ENCODE measurements at places on chromosomes 1 and 21. TPM values are rescaled to one million over a fixed set of nuclear protein-coding genes. Genes with fewer than 3 reads are reported as not detected.
A peak's percentile ranks its signal among the peaks of the same experiment; 100 is the strongest.

- DNase-seq: peak; percentile 85
Observed at GRCh38 chr1:87151500-87152421, 176.9 kb upstream of the LMO4 start.

DNA sequence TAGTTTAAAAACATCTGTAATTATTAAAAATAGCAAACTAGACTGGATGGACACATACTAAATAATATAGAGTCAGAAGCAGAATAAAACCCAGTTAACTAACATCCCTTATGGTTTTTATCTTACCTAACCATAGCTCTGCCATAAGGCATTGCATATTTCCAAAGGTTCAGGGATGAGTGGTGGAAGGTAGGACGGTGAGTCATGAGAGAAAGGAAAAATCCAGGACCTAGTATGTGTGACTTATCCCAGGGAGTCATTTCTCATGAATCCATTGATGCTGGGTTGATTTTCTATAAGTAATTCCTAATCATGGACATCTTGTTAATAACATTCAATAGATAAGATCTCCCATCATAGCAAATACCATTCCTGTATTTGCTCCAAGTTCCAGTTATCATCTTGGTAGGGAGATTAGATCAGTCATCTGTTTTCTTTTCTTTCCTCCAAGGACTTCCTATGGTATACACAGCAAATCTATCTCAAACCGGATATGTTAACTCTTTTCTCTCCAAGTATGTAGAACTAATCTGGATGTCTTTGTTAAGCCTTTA, 490.7 kb upstream of the B3GALT2 start:
- DNase-seq: no peak

- peak; percentile 37 for DNase-seq
Observed at GRCh38 chr21:41778930-41779600, 12.2 kb upstream of the RIPK4 start.

DNA sequence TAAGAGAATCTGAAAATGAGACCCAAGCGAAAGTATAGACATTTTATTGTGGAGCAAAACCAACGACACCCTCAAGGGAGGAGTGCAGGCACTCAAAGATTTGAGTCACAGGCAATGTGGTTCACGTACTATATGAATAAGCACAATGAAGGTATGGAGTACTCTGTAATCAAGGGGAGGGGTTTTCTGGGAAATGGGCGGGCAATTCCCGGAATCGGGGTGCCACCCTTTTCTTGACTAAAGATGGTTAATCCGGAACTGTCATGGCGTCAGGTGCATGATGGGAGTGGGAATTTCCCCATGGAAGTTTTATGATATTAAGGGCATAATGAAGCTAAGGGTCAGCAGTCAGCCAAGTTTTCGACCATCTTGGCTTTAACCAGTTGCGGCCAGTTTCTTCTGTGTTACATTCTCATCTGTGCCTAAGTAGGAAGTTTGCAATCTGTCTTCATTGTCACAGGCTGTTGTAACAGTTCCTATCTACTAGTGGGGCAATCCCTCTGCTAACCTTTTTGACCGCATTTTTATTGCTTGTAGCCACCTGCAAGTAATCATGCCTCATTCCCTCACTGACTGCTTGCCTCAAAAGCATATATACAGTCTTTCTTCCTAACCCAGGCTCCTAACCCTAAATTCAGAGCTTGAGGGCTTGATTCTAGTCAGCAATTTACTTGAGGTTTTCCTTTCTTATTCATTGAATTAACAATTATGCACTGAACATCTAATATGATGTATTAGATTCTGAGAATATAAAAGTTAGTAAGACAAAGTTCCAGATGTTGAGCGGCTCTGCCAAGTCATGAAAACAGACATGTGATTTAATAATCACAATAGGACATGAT, 775 bp upstream of the AIM2 start:
- no peak for DNase-seq

DNA sequence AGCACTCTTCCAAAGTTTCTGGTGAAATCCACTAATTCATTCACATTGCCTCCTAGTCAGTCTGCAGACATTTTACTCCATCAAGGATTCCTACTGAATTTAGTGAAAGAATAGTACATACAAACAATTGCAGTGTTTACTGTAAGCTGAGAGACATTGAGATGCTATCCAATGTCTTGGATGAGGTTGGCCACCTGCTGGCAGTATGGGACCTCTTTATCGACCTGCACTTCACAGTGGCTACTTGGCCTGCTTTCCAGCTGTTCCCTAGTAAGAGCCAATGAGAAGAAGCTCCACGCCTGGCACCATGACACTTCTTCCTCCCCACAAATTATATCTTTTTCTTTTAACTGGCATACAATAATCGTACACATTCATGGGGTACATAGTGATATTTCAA, 51.5 kb upstream of the LRIF1 start:
- no peak for DNase-seq

FCRL5 gene
- total RNA-seq: 1.1 TPM

DNA sequence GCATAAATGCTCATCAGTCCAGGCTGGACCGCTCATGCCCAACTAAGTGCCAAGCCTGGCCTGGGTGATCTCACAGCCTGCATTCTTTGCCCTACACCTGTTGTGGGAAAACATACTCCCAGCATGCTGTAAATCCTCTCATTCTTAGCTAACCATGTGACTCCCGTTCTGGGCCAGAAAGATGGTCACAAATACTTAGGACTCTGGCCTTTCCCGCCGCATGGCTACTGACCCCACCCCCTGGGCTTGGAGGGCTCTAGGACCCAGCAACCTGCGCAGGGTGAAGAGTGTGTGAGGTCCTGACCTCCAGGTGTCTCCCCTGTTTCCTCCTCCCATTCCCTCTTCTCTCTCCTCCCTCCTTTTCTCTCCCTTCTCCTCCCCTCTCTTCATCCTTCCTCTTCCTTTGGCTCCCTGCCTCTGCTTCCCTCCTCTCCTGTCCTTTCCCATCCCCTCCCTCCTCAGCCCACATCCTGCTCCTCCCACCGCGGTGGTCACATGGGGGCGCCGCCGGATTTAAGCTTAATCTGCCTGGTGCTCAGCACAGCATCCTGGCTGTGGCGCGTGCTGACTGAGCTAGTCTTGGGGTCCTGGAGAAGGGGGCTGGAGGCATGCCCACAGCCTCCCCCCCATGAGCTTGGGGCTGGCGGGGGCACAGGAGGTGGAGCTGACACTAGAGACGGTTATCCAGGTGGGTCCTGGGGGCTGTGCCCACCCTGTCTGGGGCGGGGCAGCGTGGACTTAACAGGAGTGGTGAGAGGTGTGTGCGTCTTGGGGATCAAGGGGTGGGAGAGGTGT, at the start of gene CROCC:
CROCC (plus strand) TSS at position 541 of the 795 bp plus-strand sequence; CDS start at position 629, 88 bp downstream.
- DNase-seq: peak; percentile 52

DNA sequence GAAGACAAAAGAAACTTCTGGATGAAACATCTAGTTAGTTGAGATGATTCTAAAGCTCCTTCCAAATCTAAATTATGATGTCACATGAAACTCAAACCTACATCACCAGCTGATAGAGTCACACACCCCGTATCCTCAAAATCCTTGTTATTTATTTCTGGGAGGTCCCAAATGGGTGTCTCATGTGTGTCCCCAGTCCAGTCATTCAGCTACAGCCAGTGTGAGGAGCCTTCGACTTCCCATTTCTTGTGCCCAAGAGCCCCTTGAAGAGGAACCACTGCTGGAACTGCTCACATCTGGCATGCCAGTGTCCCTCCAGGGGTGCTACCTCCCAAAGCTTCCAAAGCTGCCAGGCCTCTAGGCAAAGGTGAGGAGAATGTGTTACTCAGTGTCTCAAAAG, 32.5 kb upstream of the KCNA3 start:
- no peak for DNase-seq

GRCh38 chr1:39337067-39337466, 132.6 kb downstream of the MACF1 start:
- DNase-seq: no peak

GRCh38 chr1:186753241-186753640, 73.0 kb upstream of the PTGS2 start:
- no peak for DNase-seq

- no peak for DNase-seq
Observed at GRCh38 chr1:20484519-20485462, 1.2 kb downstream of the CAMK2N1 start.

DNA sequence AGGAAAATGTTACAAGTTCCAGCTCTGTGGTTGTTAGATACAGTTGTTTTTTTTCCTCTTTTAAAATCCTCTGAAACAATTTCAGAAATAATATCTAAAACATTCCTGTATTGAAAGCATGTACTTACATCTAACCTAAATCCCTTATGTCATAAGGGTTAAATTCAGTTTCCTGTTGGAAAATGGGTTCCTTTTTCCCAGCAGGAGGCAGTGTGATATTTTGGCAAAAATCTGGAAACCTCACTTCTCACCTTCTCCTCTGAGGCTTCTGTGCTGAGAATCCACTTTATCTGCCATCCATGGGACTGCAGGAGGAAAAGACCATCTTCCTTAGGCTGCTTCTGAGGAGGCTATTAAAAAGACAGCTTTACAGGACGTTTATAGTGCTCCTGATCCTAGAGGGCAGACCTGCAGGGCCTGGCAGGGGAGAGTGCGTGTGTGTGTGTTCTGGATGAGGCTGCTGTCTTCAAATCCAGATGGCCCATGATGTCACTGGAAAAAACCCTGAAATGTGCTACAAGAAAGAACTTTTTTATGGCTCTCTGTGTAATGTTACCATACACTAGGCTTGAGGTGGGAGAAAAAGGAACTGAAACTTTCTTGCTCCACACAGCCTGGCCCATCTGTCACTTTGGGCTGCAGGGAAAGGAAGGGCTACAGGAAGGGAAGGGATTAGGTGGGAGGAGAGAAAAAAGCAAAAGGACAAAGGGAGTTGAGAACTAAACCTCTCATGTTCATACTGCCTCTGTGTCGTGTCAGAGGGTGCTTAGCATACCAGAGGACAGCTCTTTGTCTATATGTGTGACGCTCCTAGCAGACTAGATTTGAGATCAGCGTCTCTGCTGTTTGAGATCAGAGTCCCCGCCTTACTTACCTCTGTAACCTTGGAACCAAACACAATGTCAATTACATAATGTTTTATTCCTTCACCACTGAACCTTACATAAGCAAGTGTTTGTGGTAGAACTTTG, 379.2 kb upstream of the SPAG17 start:
- no peak for DNase-seq

HAO2 gene
- not detected for total RNA-seq

DNA sequence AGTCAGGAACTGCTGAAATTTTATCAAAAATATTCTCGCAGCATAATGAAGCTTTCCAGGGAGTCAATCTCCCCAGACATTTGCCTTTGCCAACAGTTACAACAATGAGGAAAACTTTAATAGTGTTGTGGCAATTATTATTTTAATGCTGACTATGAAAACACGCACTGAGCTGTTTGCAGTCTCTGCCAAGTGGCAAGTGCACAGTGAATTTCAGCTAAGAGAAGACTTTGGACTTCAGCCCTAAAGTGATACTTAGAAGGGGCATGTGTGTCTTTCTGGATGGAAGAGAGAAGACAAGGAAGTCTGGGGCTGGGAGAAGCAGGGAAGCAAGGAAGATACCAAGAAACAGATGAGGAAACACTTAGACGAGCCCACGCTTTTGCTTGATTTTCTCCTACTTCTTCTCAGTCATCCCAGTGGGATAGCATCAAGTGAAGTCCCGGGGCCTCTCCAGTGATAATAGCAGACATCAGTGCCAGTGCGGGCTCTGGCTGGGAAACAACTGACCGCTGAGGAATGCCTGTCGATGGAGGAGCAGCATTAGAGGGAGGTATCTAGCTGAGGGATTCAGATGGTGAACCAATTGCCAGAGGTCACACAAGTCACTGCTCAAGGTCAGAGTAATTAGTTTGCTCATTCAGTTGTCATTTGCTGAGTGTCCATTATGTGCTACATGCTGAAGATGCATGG, 196.3 kb downstream of the TTLL7 start:
- DNase-seq: no peak

DNA sequence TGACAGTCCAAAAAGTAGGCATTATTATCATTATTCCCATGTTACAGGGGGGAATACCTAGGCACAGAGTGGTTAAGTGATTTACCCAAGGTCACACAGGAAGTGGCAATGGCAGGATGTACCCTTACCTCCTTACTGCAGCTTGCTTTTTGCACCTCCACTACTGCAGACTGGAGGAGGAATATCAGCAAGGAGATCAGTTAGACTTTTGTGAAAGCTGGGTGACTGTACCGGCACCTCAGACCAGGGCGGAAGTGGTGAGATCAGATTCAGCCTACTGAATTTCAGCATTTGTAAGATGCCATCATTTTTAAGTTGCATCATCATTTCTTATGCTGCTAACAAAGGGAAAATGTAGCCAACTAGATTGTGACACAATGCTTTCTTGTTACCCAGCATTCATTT, 4.5 kb downstream of the ADARB1 start:
- no peak for DNase-seq

GPR52 gene
- 4.6 TPM for total RNA-seq

SELENOF gene
- total RNA-seq: 56.8 TPM

- DNase-seq: no peak
Observed at GRCh38 chr1:56524263-56524662, 55.1 kb downstream of the PLPP3 start.

DNA sequence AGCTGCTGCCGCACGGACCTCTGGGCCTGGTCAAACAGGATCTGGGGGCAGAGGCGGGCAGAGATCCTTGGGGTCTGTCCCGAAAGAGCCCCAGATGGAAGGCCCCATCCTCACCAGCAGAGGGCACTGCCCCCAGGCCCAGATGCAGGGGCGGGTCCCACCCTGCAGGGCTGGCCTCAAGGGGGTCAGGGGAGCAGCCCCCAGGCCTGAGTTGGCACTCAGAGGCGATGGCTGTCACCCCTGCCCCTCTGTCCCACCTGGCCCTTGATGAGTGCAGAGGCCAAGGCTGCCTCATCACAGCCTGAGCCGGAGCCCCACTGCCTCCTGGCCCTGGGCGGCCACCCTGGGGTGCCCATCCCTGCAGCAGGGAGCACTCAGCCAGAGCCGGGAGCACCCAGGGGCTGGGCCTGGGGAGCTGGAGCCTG, 5.7 kb downstream of the ACAP3 start:
- no peak for DNase-seq

- no peak for DNase-seq
Observed at GRCh38 chr1:219020386-219020785, 153.3 kb upstream of the LYPLAL1 start.

- no peak for DNase-seq
Observed at GRCh38 chr1:41360074-41360785, 1.0 kb upstream of the FOXO6 start.

GRCh38 chr21:33821503-33822322, 93.9 kb downstream of the ATP5PO start:
- no peak for DNase-seq

ZNF644 gene
- total RNA-seq: 38.0 TPM

CASZ1 gene
- total RNA-seq: 6.2 TPM

- no peak for DNase-seq
Observed at GRCh38 chr1:174075245-174075692, 53.1 kb upstream of the RC3H1 start.

GRCh38 chr1:156658945-156659574, 17.1 kb downstream of the BCAN start:
- DNase-seq: no peak

- no peak for DNase-seq
Observed at GRCh38 chr1:94101613-94102525, 19.1 kb downstream of the ABCA4 start.

- DNase-seq: no peak
Observed at GRCh38 chr1:204468206-204468605, 26.4 kb downstream of the PIK3C2B start.

Data from hematopoietic multipotent progenitor cell (in vitro differentiated cells).